Activated CD4-positive, alpha-beta T cell treated with anti-CD3 and anti-CD28 coated beads, Interleukin-2, amount 50 U/mL, for 16 hours (primary cell): ENCODE measurements at places on chromosomes 3 and 15.

- no peak for DNase-seq
These were observed 126.8 kb downstream of the PEAK1 start for GRCh38 chr15:77292969-77293558.

DNA sequence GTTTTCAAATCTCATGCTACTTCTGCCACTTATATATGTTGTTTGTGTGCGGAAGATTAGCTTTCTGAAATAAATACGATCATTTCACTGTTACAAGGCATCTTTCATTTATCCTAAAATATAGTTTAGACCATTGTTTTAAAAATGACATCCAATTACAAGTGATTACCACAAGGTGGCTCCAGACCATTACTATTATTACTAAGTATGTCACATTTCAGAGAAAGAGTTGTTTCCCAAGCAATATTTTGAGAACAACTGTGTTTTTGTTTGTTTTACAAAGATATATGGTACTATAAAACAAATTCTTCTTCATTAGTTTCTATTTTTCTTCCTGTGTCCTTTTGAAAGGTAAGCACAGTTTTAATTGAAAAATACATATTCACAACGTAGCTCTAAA, 136.0 kb upstream of the RAP2B start:
- DNase-seq, result peak; percentile 29

DNA sequence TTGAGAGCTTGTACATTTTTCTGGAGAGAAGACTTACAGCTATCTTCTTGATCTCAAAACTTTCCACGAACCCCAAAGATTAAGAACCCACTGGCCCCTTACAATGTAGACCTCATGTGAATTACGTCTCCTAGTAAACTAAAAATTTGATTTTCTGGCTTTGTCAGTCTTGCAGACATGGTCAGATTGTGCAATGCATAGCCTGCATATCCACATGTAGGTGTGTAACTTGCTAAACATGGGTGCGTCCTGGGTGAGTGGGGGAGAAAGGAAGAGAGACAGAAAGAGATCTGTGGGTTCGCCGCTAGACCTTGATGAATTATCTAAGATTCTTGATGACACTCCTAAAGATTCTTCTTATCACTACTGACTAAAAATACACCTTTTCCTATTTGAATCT, 561.2 kb upstream of the MDFIC2 start:
- no peak for DNase-seq

DNA sequence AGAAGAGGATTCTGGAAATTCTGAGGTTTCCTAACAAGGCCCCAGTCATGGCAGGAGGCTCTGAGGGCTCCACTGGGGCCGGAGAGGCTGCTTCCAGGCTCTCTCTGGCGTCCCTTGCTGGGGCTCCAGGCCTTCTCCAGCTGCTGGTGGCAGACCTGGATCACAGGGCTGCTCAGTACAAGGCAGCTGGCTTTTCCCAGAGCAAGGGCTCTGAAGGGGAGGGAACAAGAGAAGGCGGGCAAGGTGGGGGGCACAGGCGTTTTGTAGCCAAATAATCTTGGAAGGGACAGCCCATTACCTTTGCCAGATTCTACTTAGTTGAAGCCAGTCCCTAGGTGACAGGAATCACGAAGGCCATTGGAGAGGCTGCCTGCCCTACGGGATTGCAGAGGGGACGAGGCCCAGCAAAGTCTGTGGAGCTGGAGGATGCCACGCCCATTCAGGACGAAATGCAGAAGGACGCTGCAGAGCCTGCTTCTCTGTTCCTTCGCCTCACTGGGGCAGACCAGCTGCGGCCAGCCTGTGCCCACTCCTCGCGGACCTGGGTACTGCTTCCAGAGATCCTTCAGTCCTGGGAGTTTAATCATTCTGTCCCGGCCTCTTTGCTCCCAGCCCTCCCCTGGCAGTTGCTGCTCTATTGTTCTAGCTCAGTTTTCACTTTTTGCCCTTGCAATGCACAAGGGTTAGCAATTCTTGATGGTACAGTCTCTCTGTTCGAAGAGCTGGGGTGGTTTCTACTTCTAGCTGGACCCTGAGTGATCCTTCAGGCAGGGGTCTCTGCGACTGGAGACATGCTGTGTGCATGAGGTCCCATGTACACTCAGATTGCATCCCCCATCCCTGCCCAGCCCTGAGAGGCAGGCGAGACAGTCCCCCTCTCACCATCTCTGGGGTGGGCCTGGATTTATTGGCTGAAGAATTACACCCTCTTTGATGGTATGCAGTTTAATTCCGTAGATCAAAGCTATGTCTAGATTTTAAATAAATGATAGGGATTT, 149.3 kb upstream of the MEF2A start:
- DNase-seq, result no peak

- DNase-seq, result no peak
These were observed 61.8 kb upstream of the ZNF148 start for GRCh38 chr3:125436921-125437320.

GRCh38 chr3:82973791-82974190, 1212.3 kb upstream of the GBE1 start:
- no peak for DNase-seq

DNA sequence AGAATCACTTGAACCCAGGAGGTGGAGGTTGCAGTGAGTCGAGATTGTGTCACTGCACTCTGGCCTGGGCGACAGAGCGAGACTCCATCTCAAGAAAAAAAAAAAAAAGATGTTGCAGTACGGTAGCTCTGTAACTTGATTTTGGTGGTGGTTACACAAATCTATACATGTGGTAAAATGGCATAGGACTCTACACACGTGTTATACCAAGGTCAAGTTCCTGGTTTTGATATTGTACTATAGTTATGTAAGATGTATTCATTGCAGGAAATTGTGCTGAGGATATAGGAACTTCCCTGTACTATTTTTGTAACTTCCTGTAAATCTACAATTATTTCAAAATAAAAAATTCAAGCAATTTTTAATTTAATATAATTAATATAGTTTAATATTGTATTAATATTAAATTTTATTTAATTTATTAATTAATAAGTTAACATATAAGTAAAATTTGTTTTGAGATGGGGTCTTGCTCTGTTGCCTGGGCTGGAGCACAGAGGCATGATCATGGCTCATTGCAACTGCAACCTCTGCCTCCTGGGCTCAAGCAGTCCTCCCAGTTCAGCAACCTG, 9.9 kb downstream of the MYD88 start:
- no peak for DNase-seq

- DNase-seq, result no peak
These were observed 84.3 kb downstream of the RAP2B start for GRCh38 chr3:153246331-153246730.

DNA sequence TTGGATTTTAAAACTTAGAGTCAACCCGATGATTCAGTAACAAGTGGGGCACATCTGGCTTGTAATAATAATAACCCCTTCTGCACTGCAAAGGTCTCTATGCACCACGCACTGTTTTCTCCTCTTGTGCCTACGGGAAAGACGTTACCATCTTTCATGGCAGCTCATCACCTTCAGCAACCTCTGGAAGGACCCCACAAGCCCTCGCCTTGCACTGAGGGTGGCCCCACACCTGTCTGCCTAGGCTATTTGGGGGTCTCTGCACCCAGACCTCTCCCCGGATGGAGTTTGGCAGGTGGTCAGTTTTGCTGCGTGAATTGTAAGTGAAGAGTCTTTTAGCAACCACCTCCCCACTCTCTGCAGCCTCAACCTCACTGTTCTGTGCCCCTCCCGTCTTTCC, 138.6 kb upstream of the MEF2A start:
- no peak for DNase-seq

DNA sequence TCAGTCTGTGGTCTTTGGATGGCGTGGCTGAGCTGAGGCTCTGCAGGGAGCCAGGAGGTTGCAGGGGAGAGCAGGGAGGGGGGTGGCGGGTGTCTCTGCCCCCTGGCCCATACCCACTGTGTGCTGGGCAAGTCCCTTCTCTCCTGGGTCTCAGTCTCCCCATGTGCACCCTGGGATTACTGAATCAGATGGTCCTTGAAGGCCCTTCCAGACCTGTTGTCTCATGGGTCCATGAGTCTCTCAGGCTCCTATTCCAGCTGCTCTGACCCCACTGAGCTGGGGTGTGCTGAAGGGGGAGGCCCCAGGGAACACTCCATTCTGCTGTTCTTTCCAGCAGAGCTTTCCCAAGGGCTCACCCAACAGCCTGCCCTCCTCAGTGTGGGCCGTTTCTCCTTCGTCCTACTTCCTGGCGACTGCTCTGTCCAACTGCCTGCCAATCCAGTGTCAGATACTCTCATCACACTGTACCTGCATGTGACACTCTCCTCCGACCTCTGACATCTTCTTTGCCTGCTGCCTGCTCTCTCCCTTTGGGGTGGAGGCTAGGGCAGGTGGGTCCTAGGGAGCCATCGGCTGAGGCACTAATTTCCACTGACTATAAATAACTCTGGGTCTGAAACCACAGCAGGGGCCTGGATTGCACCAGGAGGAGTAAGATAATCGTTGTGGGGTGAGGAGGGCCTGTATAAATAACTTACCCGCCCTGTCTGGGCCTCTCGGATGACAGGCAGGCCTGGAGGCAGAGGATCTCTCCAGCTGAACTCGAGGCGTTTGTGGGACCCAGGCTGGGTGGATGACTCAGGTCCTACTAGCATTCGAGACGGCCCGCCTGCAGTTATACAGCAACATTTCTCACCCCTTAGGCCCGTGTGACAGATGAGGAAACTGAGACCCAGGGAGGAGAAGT, 67.1 kb downstream of the ATP2B2 start:
- DNase-seq, result no peak

DNA sequence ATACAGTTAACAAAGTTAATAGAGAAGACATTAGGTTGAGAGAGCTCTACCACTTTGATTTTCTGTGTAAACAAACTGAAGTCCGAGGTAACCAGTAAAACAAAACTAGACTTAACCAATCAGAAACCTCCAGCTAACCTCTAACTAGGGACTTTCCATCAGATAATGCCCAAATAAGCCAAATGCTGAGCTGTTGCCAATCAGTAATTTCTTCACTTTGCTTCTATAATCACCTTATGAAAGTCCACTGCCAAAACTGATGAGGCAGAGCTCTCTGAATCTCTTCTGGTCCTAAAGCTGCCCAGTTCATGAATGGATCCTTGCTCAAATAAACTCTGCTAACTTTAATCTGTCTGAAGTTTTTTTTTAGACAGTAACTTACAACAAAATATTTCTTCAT, 448.0 kb upstream of the NECTIN3 start:
- DNase-seq, result peak; percentile 2

GRCh38 chr3:194985031-194985578, 285.9 kb downstream of the XXYLT1 start:
- no peak for DNase-seq

GRCh38 chr3:100865442-100865841, 127.8 kb downstream of the ABI3BP start:
- DNase-seq, result no peak

- no peak for DNase-seq
These were observed 478.7 kb downstream of the CNTN3 start for GRCh38 chr3:74135808-74136207.

GRCh38 chr3:177932346-177932745, 603.9 kb upstream of the KCNMB2 start:
- DNase-seq, result no peak

DNA sequence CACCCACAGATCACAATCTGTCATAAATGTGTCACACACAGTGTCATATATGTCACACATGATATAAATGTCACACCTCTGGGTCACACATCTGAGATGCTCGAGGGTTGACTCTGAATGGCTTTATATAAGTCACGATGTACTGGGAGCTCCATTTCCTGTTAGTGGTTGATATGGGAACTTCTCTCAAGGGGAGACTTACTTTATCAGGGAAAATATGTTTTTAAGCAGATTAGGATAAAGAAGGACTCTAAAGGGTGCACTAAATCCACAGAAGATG, 83.9 kb upstream of the MEF2A start:
- no peak for DNase-seq

DNA sequence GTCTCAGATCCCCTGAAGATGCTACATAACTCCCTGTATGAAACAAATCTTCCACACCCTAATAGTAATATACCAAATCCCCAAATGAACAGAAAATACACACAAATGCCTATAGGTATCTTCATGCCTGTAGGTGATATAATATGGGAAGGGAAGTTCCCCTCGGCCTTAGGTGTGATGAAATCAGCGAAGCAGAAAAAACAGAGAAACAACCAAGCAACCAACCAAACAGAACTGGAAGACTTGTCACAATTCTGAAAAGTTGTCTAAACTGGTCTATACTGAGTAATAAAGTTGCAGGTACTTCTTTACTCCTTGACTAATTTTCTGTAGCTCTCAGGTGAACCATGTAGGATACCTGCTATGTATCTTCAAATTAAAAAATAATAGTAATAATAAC, 82.2 kb upstream of the SATB1 start:
- DNase-seq, result no peak

- no peak for DNase-seq
These were observed 259.8 kb downstream of the FAM43A start for GRCh38 chr3:194945508-194945907.

DNA sequence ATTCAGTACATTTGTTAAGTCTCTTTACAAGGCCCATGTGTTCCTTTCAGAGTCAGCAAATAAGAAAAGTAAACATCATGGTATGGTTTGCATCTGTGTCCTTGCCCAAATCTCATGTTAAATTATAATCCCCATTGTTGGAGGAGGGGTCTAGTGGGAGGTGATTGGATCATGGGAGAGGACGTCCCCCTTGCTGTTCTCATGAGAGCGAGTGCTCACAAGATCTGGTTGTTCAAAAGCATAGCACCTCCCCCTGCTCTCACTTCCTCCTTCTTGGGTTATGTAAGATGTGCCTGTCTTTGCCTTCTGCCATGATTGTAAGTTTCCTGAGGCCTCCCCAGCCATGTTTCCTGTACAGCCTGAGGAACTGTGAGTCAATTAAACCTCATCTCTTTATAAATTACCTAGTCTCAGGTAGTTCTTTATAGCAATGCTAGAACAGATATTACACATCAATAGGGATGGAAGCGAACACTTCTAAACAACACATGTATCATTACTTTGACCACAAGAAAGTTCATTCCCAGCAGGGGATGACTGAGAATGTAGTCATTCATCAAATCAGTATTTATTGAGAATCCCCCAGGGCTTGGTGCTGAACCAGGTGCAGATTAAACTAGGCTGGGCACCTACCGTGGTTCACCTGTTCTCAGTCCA, 4.1 kb downstream of the EFCAB12 start:
- no peak for DNase-seq

DNA sequence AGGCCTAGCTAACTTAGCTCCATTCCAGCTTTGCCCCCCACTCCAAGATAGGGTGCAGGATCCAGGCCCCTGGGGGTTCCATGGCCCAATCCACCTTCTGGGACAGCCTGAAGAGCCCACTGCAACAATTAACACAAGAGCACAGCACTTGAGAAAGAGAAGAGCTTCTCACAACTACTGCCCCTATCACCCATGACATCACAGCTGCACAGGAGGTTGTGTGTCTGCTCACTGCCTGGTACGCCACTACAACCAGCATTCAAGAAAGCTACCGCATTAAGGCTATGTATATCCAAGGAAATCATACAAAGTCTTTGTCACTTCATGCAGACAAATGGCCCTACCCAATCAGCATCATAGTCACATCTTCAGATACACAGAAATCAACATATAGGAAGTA, 62.0 kb downstream of the MYO5A start:
- no peak for DNase-seq

DNA sequence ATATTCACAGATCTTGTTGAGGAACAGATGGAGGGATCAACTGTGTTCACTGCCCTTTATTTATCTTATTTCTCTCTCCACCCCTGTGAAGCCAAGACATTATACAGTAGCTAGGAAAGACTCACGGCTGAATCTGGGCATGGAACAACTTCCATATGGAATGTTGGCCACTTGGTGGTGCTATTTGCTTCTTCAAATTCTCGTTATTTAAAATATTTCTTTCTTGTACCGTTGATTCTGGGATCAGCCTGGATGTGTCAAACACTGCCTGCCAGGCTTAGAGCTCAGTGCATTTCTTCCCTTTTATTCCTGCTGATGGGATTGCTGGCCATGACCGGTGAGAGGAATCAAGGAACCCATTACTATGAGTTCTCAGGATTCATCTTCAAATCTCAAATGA, 17.5 kb upstream of the GASK1A start:
- peak; percentile 9 for DNase-seq
